Activated T-cell treated with anti-CD3 and anti-CD28 coated beads, Interleukin-2, amount 50 U/mL, for 72 hours (primary cell): ENCODE measurements at places on chromosomes 13 and 19.

- H3K27me3 ChIP-seq = no peaks in the 10 kb centered on the region
- no peaks in the 10 kb centered on the region for H3K36me3 ChIP-seq
- H3K4me1 ChIP-seq = peaks cover 21% of the 10 kb centered on the region
- no peak overlapping the region for H3K27ac ChIP-seq
Observed at GRCh38 chr13:46374710-46375109, 12.3 kb downstream of the RUBCNL start.

- H3K27ac ChIP-seq = no peak overlapping the region
- peaks cover 45% of the 10 kb centered on the region for H3K36me3 ChIP-seq
- H3K27me3 ChIP-seq = peaks cover 12% of the 10 kb centered on the region
- H3K4me1 ChIP-seq = peaks cover 8% of the 10 kb centered on the region
Observed at GRCh38 chr19:53461866-53462265, 5.7 kb upstream of the ZNF813 start.

DNA sequence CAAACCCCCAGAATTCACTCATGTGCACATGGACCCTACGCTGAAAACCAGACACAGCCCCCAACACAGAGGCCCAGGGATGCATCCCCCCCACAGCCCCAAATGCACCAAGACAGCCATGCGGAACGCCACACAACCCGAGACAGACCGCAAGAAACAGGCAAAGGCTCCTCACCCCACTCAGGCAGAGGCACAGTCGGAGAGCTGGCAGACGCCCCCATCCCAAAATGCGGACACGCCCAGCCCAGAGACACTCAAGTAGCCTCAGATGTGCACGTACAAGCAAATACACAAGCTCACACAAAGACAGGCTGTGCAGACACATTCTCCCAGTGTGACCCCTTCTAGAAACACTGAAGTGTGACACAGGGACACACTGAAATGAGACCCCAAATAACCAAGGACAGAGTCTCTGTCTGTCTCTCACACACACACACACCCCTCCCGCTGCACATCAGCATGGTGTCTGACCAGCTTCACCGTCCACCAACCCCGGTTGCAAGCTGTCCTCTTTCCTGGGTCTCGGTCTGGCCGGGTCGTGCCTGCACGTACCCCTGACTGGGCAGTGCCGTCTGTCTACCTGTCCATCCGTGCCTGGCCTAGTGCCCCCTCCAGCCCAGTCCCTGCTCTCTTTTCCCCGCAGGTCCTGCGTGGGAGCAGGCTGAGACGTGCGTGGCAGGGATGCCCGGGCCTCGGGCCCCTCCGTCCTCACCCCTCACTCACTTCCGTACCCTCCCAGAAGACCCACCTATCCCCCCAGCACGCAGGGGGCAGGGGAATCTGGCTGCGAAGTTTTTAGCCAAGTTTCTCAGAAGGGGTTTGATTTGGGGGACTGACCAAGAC lies 16.1 kb downstream of the ERFL start:
- H3K27ac ChIP-seq = peak overlapping the region; percentile 74
- peaks cover 12% of the 10 kb centered on the region for H3K27me3 ChIP-seq
- H3K36me3 ChIP-seq = no peaks in the 10 kb centered on the region

DNA sequence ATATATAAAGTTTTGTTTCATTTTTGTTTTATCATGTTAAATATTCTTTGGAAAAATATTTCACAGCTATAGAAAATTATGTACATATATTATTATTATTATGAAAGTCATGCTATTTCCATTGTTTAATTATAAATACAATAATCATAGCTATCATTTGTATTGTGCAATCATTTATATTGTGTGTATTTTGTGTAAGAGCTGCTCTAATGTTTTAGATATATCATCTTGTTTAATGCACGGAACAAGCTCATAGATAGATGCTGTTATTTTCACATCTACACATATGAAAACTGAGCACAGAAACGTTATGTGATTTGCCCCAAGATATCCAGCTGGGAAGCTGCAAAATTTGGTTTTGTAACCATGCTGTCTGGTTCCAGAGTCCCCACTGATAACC lies 111.6 kb downstream of the GPC5 start:
- no peaks in the 10 kb centered on the region for H3K36me3 ChIP-seq
- H3K4me3 ChIP-seq = no peak overlapping the region
- no peaks in the 10 kb centered on the region for H3K27me3 ChIP-seq
- H3K4me1 ChIP-seq = no peaks in the 10 kb centered on the region
- H3K27ac ChIP-seq = no peak overlapping the region

GRCh38 chr13:40192452-40192851 lies 474.0 kb downstream of the FOXO1 start:
- H3K27ac ChIP-seq = no peak overlapping the region
- no peak overlapping the region for H3K4me3 ChIP-seq
- DNase-seq = no peak
- H3K27me3 ChIP-seq = no peaks in the 10 kb centered on the region

- no peak for DNase-seq
- no peaks in the 10 kb centered on the region for H3K4me1 ChIP-seq
- H3K4me3 ChIP-seq = no peak overlapping the region
- H3K27me3 ChIP-seq = peaks cover 18% of the 10 kb centered on the region
Observed at GRCh38 chr13:110187641-110188161, 119.3 kb downstream of the COL4A1 start.

- no peaks in the 10 kb centered on the region for H3K4me1 ChIP-seq
- no peak overlapping the region for H3K4me3 ChIP-seq
- no peaks in the 10 kb centered on the region for H3K36me3 ChIP-seq
- DNase-seq = no peak
- H3K27ac ChIP-seq = no peak overlapping the region
Observed at GRCh38 chr19:38346837-38347236, 11.2 kb downstream of the CATSPERG start.

GRCh38 chr19:21463449-21464105 lies 41.8 kb upstream of the ZNF429 start:
- peak overlapping the region; percentile 92 for H3K4me3 ChIP-seq
- H3K36me3 ChIP-seq = peaks cover 16% of the 10 kb centered on the region
- peak; percentile 13 for DNase-seq
- peaks cover 6% of the 10 kb centered on the region for H3K4me1 ChIP-seq
- H3K27ac ChIP-seq = no peak overlapping the region

GRCh38 chr13:77902319-77902963 lies 16.2 kb downstream of the EDNRB start:
- H3K27me3 ChIP-seq = peaks cover 5% of the 10 kb centered on the region
- no peak for DNase-seq
- no peak overlapping the region for H3K4me3 ChIP-seq
- no peak overlapping the region for H3K27ac ChIP-seq

GRCh38 chr19:35977446-35978222 lies 17.4 kb upstream of the SDHAF1 start:
- H3K4me3 ChIP-seq = no peak overlapping the region
- H3K36me3 ChIP-seq = no peaks in the 10 kb centered on the region
- no peaks in the 10 kb centered on the region for H3K4me1 ChIP-seq

- no peak overlapping the region for H3K27ac ChIP-seq
- DNase-seq = no peak
- H3K4me1 ChIP-seq = no peaks in the 10 kb centered on the region
- H3K36me3 ChIP-seq = no peaks in the 10 kb centered on the region
Observed at GRCh38 chr19:30476997-30477396, 104.8 kb downstream of the ZNF536 start.

GRCh38 chr19:34269968-34270621 lies 15.7 kb downstream of the GARRE1 start:
- peak overlapping the region; percentile 73 for H3K4me3 ChIP-seq
- peaks cover 70% of the 10 kb centered on the region for H3K4me1 ChIP-seq
- H3K36me3 ChIP-seq = no peaks in the 10 kb centered on the region
- H3K27ac ChIP-seq = peak overlapping the region; percentile 82
- no peaks in the 10 kb centered on the region for H3K27me3 ChIP-seq
- peak; percentile 56 for DNase-seq

GRCh38 chr13:111460548-111461444 lies 140.4 kb downstream of the TEX29 start:
- no peak overlapping the region for H3K4me3 ChIP-seq
- no peak overlapping the region for H3K27ac ChIP-seq
- H3K27me3 ChIP-seq = peaks cover 11% of the 10 kb centered on the region
- no peaks in the 10 kb centered on the region for H3K4me1 ChIP-seq
- DNase-seq = no peak

- peaks cover 4% of the 10 kb centered on the region for H3K4me1 ChIP-seq
- no peak overlapping the region for H3K27ac ChIP-seq
- H3K27me3 ChIP-seq = no peaks in the 10 kb centered on the region
- no peak overlapping the region for H3K4me3 ChIP-seq
- DNase-seq = peak; percentile 73
- H3K36me3 ChIP-seq = no peaks in the 10 kb centered on the region
Observed at GRCh38 chr19:11446652-11447301, 11.3 kb downstream of the PRKCSH start.

DNA sequence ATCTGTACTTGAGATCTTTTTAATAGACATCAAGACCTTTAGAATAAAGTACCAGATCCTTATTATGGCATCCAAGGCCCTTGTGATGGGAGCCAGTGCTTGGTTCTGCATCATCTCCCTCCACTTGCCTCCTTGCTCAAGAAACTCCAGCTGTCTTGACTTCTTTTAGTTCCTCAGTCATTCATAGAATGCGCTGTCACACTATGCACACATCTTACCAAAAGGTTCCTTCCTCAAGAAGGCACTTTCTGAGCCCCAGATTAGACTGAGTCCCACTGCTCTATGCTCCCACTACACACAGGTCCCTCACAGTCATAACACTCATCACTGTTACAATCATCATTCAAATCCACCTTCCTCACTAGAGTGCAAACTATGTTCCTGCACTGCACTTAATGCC lies 57.8 kb upstream of the ITM2B start:
- no peaks in the 10 kb centered on the region for H3K36me3 ChIP-seq
- no peaks in the 10 kb centered on the region for H3K4me1 ChIP-seq
- no peak overlapping the region for H3K27ac ChIP-seq
- no peak for DNase-seq
- H3K4me3 ChIP-seq = no peak overlapping the region

GRCh38 chr13:25329706-25330105 lies 28.3 kb downstream of the NUP58 start:
- no peak overlapping the region for H3K4me3 ChIP-seq
- DNase-seq = no peak
- no peaks in the 10 kb centered on the region for H3K27me3 ChIP-seq
- no peak overlapping the region for H3K27ac ChIP-seq

DNA sequence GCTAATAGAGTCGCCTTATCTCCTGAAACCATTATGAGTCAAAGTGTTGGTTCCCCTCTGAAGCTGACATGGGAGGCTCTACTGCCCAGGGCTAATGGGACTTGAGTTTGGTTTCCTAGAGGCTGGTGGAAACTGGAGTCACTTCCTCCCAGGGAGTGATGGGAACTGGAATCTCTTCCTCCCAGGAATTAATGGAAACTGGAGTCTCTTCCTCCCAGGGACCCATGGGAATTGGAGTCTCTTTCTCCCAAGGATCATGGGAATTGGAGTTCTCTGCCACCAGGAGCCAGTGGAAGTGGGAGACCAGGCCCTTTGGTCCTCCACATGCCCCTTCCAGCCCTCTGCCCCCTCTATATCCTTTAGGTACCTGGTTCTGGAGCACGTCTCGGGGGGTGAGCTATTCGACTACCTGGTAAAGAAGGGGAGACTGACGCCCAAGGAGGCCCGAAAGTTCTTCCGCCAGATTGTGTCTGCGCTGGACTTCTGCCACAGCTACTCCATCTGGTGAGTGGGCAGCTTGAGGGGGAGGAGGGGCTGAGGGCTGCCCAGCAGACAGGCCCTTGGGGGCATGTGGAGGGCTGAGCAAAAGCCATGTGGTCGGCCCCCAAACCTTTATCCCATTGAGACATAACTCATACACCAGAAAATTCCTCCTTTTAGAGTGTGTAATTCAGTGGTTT lies 5.5 kb downstream of the BRSK1 start:
- H3K36me3 ChIP-seq = no peaks in the 10 kb centered on the region
- H3K27ac ChIP-seq = no peak overlapping the region
- DNase-seq = no peak
- H3K27me3 ChIP-seq = no peaks in the 10 kb centered on the region
